ENCODE measurements at places on chromosomes 5 and 9.

DNA sequence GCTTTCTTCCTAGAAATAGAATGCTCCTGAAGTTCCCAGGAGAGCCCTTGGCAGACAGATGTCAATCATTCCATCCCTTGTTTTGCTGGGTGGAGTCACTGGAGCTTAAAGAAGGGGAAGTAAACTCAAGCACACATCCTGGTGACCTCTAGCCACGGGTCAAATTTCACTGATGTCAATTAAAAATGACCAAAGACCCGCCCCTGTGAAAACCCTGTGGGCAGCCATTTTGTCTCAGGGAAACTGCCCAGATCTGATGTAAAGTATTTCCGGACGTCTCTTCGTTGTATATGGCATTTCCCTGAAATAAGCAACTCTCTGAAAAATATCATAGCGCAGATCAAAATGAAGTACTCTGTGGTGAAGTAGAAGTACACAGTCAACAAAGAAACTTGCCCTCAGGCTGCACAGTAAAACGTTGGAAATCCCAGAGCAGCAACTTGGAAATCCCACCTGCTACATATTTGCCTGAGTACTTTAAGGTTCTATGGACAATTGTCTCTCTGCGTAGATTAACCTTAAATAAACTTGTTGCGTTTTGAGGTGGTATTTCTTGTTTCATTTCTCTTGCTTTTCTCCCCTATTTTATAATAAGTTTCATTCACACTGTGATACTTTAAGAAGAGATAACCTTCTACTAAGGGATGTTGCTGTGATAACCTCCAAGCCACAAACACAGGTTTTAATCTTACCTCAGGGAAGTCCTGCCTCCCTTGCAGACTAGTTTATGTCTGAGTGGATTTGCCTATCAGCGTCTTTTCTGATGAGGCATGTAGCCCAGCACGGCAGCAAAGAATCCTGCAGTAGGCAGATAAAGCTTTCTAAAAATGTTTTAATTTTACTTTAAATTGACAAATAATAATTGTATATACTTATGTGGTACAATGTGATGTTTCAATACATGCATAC lies 60.9 kb upstream of the PIP5K1B start:
- peak; percentile 61 for DNase-seq

DNA sequence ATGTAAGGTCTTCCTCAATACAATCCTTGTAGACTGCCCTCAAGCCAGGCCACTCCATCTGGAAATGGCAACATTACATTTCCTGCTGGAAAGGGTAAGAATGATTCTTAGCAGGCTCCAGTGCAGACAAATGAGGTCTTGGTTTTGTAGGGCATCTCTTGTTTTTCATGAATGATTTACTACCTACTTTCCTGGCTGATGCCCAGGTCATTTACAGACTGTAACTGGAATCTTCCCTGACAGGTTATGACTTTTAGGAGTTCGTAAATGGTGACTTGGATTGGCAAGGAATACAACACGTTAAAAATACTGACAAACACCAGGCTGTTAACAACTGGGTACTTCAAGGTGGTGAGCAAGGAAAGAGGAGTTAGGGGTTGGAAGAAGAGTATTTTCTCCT lies 510.5 kb upstream of the TNC start:
- DNase-seq, result no peak

- DNase-seq, result no peak
These were observed 85.0 kb downstream of the CAMSAP1 start for GRCh38 chr9:135822374-135822755.

- DNase-seq, result no peak
These were observed 5.1 kb downstream of the NRARP start for GRCh38 chr9:137296670-137297664.

GRCh38 chr5:162243651-162244050 lies 176.1 kb downstream of the GABRG2 start:
- DNase-seq, result no peak

GRCh38 chr5:43941806-43942205 lies 338.8 kb downstream of the NNT start:
- DNase-seq, result no peak

DNA sequence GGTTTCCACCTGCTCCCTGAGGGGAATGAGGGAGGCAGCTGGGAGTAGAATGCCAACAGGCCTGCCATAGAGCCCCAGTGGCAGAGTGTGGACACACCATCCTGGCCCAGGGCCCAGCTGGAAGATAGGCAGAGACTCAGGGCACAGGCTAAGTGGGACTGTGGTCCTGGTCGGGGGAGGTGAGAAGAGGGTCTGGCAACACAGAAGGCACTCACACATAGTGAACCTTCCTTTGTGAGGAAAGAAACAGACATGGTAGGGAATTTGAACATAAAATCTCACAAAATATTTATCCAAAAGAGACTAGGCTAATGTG lies 41.2 kb downstream of the WDR36 start:
- DNase-seq, result no peak

GRCh38 chr5:167352801-167353200 lies 938.6 kb upstream of the WWC1 start:
- no peak for DNase-seq

GRCh38 chr5:120405286-120405864 lies 58.7 kb upstream of the PRR16 start:
- no peak for DNase-seq

DNA sequence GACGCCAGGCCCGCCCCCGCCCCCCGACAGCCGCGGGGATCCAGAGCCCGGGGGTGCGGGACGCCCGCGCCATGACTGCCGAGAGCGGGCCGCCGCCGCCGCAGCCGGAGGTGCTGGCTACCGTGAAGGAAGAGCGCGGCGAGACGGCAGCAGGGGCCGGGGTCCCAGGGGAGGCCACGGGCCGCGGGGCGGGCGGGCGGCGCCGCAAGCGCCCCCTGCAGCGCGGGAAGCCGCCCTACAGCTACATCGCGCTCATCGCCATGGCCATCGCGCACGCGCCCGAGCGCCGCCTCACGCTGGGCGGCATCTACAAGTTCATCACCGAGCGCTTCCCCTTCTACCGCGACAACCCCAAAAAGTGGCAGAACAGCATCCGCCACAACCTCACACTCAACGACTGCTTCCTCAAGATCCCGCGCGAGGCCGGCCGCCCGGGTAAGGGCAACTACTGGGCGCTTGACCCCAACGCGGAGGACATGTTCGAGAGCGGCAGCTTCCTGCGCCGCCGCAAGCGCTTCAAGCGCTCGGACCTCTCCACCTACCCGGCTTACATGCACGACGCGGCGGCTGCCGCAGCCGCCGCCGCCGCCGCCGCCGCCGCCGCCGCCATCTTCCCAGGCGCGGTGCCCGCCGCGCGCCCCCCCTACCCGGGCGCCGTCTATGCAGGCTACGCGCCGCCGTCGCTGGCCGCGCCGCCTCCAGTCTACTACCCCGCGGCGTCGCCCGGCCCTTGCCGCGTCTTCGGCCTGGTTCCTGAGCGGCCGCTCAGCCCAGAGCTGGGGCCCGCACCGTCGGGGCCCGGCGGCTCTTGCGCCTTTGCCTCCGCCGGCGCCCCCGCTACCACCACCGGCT lies 1.0 kb downstream of the FOXE1 start:
- peak; percentile 68 for DNase-seq

DNA sequence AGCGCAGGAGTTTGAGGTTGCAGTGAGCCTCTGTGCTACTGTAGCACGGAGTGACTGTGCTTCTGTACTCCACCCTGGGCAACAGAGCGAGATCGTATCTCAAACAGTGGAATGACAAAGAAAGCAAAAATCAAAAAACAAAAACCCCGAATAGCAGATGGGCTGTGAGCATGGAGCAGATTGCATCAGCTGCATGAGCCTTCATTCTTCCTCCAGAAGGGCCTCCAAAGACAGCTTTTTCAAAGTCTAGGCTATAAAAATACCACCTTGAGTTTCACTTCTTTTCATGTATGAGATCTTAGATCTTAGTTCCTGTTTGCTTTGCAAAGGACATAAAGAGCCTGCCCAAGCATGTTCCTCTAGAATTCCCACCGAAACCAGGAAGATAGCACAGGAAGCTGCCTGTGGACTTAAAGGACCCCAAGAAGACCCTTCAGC lies 15.0 kb upstream of the HSPB3 start:
- peak; percentile 34 for DNase-seq

GRCh38 chr5:106374956-106375355 lies 1295.8 kb downstream of the EFNA5 start:
- no peak for DNase-seq

- no peak for DNase-seq
These were observed 31.5 kb upstream of the NKD2 start for GRCh38 chr5:976849-977751.

- no peak for DNase-seq
These were observed 14.9 kb upstream of the MACIR start for GRCh38 chr5:103243665-103244064.

GRCh38 chr5:154390096-154390495 lies 55.7 kb upstream of the SAP30L start:
- no peak for DNase-seq

DNA sequence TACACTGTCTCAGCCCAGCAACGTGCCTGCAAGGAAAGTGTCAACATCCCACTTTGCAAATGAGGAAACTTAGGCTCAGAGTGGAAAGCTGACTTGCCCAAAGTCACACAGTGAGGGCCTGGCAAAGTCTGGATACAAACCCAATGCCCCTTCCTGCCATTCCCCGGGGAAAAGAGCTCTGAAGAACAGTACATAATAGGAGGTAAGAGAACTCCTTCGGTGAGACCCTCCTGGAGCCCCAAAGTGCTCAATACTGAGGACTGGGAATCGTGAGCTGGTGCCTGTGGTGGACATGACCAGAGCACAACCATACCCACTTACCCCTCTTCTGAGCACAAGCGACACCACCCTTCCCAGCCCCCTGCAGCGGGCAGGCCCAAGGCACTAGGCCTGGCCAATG lies 13.4 kb upstream of the CPLX2 start:
- DNase-seq, result no peak

DNA sequence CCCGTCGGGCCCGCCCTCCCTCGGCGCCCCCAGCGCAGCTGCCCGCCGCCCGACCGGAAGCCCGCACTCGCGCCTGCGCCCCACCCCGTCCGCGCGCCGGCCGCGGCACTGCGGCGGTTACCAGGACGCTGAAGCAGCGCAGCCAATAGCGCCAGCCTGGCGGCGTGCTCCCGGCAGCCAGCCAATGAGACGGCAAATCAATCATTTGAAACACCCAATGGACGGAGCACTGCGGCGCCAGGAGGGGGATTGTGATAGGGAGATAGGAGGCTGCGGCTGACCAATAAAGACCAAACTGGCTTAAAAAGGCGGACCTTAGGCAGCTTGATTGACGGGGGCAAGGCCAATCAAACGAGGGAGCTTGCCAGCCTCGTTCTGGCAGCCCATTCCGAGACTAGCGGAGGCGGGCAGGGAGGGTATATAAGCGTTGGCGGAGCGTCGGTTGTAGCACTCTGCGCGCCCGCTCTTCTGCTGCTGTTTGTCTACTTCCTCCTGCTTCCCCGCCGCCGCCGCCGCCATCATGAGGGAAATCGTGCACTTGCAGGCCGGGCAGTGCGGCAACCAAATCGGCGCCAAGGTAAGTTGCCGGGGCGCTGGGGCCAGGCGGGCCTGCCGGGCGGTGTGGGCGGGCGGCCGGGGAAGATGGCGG lies at the start of gene TUBB4B:
Gene TUBB4B, plus strand, starts transcription at position 447 of the 649 bp plus-strand sequence. Its CDS starts 74 bp downstream, at position 521.
- DNase-seq, result peak; percentile 100

- no peak for DNase-seq
These were observed 24.2 kb upstream of the ANKRD18A start for GRCh38 chr9:38644601-38645000.

DNA sequence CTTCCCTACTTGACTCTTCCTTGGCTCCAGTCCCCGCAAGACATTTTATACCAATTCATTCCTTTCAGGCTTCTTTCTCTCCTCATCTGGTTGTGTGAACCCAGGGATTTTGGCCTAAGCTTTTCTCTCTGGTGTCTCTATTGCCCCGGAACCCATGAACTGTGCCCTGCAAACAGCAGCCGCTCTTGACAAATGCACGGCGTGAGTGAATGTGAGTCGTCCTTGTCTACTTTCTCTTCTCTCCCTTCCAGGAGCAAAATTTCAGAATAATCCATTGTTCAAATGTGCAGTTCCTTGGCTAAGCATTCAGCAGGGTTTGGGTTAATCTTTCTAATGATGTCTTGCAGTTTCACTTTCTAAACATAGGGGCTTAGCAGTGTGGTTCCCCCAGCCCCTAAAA lies 250.4 kb upstream of the IRX4 start:
- DNase-seq, result no peak

DNA sequence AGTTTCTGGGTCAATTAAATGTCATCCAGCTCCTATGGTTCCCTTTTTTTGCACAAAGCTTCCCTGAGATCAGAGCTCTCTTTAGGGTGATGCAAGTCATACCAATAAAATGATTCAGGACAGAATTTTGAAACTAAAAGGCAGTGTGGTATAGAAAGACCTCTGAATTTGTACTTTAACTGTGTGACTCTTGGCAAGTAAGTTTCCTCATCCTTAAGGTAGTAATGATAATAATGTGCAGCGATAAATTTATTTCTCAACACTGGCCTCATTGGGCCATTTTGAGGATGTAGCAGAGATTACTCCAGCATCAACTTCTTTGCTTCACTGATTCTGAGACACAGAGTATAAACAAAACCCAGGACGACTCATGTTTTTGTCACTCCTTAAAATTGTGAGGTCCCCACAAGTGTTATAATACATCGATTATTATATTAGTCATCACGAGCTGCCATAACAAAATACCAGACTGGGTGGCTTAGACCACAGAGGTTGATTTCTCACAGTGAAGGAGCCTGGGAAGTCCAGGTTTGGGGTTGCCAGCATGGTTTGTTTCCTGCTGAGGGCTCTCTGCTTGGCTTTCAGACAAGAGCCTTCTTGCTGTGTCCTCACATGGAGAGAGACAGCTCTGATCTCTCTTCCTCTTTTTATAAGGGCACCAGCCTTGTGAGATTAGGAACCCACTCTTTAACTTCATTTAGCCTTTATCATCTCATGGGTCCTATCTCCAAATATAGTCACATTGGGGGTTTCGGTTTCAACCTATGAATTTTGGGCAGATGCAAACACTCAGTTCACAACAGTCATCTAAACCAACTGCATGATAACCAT lies 293.0 kb downstream of the ZNF608 start:
- peak; percentile 79 for DNase-seq

DNA sequence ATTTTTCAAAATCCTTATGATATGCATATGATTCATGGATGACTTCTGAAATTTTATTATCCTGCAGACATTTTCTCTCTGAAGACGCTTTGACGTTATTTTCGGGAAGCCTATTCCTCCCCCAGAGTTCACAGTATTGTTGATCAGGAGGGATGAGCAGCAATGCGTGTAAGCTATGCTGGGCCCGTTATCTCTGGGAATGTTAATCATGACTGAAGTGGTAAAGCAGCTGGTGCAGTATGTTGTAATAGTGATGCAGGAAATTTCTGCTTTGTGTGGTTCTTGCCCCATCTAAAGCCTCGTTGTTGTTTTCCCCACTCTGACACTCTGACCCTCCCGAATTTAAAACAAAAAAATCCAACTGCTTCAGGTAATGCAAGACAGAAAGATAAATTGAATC lies 1797.8 kb upstream of the WWC1 start:
- no peak for DNase-seq

GRCh38 chr5:32319926-32320543 lies 7.3 kb upstream of the MTMR12 start:
- no peak for DNase-seq

GRCh38 chr9:95157481-95158151 lies 159.9 kb downstream of the FANCC start:
- DNase-seq, result peak; percentile 50

- DNase-seq, result no peak
These were observed 4.0 kb downstream of the NOP16 start for GRCh38 chr5:176384366-176384930.
